SW480 (cell line): ENCODE measurements at places on chromosomes 13 and 19.

DNA sequence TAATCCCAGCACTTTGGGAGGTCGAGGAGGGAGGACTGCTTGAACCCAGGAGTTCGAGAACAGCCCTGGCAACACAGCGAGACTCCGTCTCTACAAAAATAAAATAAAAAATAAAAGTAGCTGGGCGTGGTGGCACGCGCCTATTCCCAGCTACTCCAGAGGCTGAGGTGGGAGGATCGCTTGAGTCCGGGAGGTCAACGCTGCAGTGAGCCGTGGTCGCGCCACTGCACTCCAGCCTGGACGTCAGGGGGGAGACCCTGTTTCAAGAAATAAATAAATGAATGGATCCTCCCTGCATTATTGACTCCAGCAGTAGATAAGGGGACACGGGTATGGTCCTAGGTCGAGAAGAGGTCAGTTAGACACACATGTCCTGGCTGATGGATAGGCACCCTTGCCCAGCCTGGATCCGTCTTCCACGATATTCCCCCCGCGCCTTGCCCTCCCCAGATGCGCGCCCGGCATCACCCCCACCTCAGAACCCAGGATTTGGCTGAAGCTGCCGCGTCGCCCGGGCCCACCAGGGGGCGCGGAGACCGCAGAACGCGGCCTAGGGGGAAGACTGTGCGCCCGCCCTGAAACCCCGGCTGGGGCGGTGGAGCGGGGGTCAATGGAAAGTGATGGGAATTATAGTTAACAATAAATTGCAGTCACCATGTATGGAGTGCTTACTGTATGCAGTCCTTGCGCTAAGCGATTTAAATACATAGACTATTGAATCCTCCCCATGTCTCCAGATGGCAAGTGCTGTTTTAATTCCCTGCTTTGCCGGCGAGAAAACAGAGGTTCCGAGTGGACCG is 2.1 kb upstream of the HOOK2 start:
- peak; percentile 82 for DNase-seq

GRCh38 chr13:35648201-35648600 is 171.7 kb upstream of the MAB21L1 start:
- DNase-seq, result no peak

DNA sequence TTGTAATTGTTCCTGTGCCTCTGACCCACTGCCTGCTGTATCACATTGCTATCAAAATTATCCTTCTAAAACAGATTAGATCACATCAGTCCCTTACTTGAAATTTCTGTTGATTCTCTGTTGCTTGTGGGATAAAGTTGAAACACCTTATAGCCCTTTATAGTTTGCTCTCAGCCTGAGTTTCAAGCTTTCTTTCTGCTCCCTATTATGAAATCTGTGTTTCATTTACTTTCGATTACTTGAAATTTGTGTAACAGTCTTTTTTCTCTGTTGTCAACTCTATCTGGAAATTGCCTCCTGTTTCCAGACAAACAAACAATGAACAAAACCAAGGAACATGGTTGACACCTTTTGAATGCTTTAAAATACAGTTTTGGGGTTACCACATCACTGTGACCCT is 167.9 kb downstream of the PDS5B start:
- DNase-seq, result no peak

DNA sequence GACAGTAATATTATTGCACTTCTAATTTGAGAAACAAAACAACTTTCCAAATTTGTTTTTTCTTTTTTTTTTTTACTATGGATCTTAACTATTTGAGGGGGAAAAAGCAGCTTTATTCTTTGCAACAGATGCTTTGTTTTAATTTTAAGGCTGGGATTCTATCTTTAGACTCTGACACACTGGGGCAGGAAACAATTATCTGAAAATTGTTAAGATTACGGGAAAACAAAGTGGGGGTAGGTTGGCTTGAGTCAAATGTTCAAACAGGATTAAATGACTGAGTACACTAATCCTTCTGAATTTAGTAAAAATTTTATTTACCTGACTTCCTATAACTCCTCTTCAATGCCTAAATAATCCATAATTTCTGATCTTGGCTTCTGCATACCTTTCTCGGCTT is 543.2 kb downstream of the SLITRK6 start:
- no peak for DNase-seq

- no peak for DNase-seq
Observed at GRCh38 chr19:14655726-14656125, 18.9 kb downstream of the ADGRE3 start.

GRCh38 chr13:66585669-66586203 is 644.4 kb downstream of the PCDH9 start:
- DNase-seq, result no peak

DNA sequence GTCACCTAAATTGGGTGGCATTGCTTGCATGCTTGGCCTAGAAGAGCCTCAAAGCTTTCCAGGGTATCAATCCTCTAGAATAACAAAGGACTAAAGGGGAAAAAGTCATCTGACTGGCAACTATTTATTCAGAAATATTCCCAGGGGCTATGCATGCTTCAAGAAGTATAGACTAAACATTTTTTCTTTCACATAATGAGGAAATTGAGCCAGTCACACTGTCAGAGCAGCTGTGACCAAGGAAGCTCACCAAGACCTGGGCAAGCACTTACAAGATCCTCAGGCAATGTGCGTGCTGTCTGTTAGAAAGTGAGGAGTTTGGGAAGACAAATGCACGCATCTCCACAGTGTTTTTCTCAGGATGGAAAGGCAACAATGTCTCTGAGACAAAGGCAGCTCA is 747.2 kb downstream of the DIAPH3 start:
- no peak for DNase-seq

DNA sequence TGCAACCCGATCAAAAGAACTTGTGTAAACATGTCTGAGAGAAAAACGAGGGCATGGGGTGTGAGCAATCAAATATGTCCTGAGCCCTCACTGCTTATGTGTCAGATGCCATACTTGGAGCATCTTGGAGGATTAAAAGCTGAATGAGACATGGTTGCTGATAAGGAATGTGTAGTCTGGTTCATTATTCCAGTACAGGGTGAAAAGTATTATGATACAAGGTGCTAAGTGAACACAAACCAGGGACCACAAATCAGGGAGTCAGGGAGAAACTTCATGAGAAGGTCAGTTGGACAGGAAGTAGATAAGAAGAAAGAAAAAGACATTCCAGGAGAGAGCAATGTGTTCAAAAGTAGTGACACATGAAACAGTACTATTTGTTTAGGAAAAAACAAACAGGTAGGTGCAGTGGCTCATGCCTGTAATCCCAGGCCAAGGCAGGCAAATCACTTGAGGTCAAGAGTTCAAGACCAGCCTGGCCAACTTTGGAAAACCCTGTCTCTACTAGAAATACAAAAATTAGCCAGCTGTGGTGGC is 2.0 kb upstream of the RCBTB1 start:
- no peak for DNase-seq

DNA sequence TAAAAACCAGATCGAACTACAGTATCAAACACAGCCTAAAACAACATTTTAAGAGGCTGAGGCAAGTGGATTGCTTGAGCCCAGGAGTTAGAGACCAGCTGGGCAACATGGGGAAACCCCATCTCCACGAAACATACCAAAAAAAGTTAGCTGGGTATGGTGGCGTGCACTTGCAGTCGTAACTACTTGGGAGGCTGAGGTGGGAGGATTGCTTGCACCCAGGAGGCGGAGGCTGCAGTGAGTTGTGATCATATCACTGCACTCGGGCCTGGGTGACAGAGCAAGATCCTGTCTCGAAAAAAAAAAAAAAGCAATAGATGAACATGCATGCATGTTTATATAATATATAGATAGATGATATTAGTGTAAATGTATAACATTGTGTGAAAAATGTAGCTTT is 5.2 kb upstream of the MRPS31 start:
- DNase-seq, result no peak

- DNase-seq, result no peak
Observed at GRCh38 chr13:104785952-104786351, 1719.7 kb upstream of the SLC10A2 start.

GRCh38 chr19:55333870-55334269 is 5.8 kb upstream of the KMT5C start:
- DNase-seq, result peak; percentile 98

DNA sequence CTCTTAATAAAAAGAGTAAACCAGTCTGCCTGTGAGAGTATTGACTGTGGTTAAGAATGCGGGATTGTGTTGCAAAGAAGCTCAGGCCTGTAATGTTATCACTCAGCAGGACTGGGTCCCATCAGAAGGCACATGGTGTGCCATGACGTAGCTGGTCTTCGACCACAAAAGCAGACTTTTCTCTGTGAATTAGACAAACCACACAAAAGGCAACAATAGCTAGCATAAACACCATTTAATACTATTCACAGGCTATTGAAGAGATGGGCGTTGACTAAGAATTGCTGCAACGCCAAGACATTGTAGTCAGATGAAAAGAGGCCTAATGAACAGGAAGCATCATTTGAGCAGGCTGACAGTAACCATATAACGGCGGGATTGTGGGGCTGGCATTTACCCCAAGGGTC is 235.6 kb upstream of the SOX21 start:
- DNase-seq, result no peak

DNA sequence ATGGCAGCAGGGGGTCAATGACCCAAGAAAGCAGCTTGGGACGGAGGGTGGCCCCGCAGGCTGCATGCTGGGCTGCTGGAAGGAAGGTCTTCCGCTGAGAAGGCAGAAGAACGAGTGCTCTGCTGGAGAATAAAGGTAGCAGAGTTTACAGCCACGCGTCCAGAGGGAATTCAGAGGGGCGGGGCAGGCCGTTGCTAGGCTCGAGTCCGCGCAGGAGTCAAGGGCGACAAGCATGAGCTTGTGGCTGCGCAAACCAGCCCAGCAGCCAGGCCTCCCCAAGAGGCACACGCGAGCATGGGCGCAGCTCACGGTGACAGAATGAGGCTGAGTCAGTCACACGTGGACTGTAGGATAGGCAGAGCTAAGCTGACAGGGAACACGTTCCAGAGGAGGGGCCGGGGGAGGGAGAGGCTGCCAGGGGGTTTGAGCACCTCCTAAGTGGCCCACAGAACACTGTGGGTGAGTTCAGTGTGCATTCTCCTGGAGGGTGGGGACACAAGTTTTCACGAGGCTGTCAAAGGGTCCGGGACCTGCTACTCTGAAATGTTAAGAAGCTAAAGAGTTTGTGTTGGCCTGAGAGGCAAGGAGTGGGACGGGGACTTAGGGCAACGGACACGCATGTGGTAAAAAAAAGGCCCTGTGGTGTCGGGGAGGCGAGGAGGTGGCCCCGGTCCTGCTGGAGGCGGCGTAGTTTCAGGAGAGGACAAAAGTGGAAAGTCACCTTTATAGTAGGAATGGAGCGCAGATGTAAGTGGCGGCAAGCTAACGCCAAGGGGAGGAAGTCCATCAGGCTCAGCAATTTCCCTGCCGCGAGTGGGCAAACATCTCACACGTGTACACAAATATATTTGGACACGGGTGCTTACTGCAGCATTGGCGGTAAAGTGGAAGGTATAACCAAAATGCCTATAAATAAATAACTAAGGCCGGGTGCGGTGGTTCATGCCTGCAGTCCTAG is 17.7 kb downstream of the RFX2 start:
- DNase-seq, result peak; percentile 88

DNA sequence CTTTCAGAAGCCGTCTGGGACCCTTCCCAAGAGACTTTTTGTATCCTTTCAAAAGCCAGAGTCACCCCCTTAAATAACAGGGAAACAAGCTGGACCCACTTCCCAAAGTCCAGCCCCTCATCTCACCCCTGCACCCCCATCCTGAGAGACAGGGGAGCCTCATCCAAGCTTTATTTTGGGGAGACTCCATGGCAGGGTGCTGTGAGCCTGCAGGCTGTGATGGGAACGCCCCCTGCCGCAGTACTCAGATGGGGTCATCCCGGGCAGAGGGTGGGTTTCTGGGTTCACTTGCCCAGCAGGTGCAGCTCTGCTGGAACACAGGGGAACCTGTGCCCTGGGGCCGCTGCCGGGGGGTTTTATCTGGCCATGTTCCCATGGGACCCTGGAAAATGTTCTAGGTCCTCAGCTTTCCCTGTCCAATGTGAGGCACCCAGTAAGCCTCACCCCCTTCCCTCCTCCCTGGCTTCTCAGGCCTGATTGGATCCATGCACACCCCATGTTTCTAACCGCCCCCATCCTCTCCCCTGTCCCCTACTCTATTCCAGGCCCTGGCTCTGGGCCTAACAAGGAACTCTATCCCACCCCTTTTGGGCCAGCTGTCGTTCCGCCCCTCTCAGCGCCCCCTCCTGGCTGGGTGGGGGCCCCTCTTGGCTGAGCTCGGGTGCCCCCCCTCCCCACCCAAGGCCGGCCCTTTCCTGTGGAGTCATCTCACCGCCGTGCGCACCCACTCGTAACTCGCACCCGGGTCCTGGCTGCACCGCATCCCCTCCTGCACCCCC is 1.0 kb downstream of the HIF3A start:
- DNase-seq, result no peak

- no peak for DNase-seq
Observed at GRCh38 chr19:6822311-6822670, 49.8 kb downstream of the VAV1 start.
